ENCODE measurements at places on chromosomes 2 and 18. TPM values are rescaled to one million over a fixed set of nuclear protein-coding genes. Genes with fewer than 3 reads are reported as not detected.

DNA sequence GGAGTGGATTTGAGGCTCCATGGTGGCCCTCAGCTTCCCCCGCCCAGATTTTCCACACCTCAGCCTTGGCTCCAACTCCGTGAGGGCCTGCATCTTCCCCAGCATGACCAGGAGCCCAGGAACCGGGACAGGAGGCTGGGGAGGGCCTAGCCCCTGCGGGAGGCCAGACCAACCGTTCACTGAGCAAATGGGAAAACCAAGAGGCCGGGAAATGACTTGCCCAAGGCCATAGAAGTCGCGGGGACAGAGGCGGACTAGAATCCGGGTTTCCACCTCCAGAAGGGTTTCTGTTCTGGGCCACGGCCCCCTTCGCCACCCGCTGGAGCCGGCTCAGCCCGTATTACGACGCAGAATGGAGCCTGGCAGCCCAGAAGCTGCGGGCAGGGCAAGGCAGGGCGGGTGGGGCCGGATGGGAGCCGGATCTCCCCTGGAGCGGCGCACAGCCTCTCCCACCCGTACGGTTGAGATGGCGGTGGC lies 7.9 kb upstream of the CRYBA2 start:
- H3K4me3 ChIP-seq, result no peak overlapping the region
- H3K27ac ChIP-seq, result no peak overlapping the region
- no peaks in the 10 kb centered on the region for H3K36me3 ChIP-seq
- H3K4me1 ChIP-seq, result peaks cover 36% of the 10 kb centered on the region
- no peaks in the 10 kb centered on the region for H3K27me3 ChIP-seq

GRCh38 chr2:8243748-8244400 lies 438.0 kb upstream of the ID2 start:
- no peak overlapping the region for H3K4me3 ChIP-seq
- H3K27me3 ChIP-seq, result no peaks in the 10 kb centered on the region
- H3K4me1 ChIP-seq, result peaks cover 16% of the 10 kb centered on the region
- no peak overlapping the region for H3K27ac ChIP-seq
- H3K36me3 ChIP-seq, result no peaks in the 10 kb centered on the region

DNA sequence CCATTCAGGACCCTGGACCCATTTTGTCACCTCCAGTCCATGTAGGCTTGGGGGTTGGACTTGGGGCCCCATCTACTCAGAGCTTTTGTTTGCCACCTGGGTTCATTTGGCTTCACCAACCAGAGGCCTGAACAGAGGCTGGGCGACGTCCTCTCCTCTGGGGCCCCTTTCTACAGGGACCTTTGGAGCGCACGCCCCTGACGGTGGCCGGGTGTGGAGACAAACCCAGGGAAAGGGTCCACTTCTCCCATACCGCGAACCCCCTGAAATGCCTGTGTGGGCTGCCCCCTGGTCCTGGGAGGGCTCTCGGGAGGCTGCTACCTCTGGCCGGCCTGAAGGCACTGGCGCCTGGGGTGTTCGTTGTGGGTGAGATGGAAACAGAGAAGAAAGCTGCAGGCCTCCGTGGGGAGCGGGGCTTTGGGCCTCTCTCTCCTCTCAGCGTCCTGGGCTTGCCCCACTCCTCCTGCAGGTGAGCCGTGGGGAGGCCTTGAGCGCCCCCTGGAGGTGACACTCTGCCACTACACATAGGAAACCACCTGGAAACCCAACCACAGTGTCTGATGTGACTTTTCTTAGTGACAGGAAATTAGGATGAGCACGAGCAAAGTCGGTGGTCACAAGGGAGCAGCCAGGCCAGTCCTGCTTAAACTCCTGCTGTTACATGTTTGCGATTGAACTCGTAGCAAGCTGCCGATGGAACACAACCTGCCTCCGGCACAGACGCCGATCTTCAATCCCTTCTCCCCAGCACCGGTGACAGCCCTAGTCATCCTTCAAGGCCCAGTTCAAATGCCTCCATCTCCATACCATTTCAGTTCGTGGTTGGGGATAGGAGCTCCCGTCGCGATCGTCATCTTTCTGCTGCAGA lies 12.0 kb upstream of the NTSR2 start:
- H3K36me3 ChIP-seq, result no peaks in the 10 kb centered on the region
- H3K27ac ChIP-seq, result peak overlapping the region; percentile 51
- H3K4me3 ChIP-seq, result no peak overlapping the region
- DNase-seq, result no peak
- peaks cover 26% of the 10 kb centered on the region for H3K4me1 ChIP-seq

DNA sequence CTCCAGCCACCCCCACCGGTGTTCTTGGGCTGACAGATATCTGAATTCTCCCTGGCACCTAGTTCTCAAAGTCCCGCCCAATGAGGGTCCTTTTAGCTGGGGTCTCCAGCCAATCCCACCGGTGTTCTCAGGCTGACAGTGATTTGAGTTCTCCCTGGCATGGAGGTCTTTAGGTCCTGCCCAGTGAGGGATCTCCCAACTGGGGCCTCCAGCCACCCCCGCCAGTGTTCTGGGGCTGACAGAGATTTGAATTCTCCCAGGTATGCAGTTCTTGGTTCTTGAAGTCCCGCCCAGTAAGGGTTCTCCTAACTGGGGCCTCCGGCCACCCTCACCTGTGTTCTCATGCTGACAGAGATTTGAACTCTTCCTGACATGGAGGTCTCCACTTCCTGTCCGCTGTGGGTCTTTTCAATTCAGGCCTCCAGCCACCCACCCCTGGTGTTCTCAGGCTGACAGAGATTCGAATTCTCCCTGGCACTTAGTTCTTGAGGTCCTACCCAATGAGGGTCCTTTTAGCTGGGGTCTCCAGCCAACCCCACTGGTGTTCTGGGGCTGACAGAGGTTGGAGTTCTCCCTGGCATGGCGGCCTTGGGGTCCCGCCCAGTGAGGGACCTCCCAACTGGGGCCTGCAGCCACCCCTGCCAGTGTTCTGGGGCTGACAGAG lies 154.6 kb downstream of the ANKRD36 start:
- H3K4me3 ChIP-seq, result no peak overlapping the region
- DNase-seq, result peak; percentile 12
- H3K27ac ChIP-seq, result no peak overlapping the region

DNA sequence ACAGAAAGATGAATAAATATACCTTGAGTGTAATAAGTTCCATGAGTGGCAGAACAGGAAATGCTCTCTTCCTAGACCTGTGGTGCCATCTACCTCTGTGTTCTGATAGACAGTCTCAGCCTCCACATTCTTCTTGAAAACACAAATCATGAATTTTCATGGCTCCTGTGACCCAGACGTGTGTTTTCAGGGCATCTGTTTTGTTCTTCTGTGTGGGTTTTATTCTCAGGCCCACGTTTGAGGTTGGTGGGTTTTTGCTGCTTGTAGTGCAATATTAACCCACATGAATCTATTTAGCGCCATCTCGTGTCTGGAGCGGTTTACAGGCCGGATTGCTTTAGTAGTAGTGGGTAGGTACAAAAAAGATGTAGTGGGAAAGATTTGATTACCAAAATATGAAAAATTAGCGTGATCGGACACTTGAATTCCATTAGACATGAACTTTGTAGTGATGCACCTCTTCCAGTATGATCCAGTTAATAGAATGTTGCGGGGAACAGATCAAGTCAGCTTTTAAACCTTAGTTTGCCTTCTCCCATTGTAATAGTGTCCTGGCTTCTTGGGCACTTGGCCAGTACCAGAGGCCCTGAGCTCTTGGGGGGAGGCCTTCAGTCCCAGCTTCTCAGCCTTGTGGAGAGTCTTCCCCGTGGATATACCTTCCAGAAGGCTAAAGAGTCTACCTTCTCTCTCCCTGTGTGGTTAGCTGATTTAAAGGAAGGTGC lies 256.5 kb downstream of the TPGS2 start:
- peak; percentile 81 for DNase-seq
- no peaks in the 10 kb centered on the region for H3K36me3 ChIP-seq
- H3K4me3 ChIP-seq, result no peak overlapping the region
- H3K27ac ChIP-seq, result no peak overlapping the region
- no peaks in the 10 kb centered on the region for H3K4me1 ChIP-seq
- H3K27me3 ChIP-seq, result no peaks in the 10 kb centered on the region

ITGA4 gene
- 9.6 TPM for total RNA-seq

- no peak for DNase-seq
- H3K27ac ChIP-seq, result no peak overlapping the region
- H3K27me3 ChIP-seq, result no peaks in the 10 kb centered on the region
- H3K4me1 ChIP-seq, result no peaks in the 10 kb centered on the region
Observed at GRCh38 chr18:12068950-12069320, 24.7 kb upstream of the ANKRD62 start.

GRCh38 chr18:31792580-31792911 lies 31.9 kb upstream of the SLC25A52 start:
- DNase-seq, result no peak
- no peaks in the 10 kb centered on the region for H3K27me3 ChIP-seq
- no peaks in the 10 kb centered on the region for H3K4me1 ChIP-seq

- H3K36me3 ChIP-seq, result peaks cover 8% of the 10 kb centered on the region
- H3K27ac ChIP-seq, result no peak overlapping the region
- DNase-seq, result peak; percentile 86
- no peaks in the 10 kb centered on the region for H3K27me3 ChIP-seq
- H3K4me3 ChIP-seq, result no peak overlapping the region
Observed at GRCh38 chr2:24827321-24828237, 34.4 kb downstream of the CENPO start.

- no peak overlapping the region for H3K4me3 ChIP-seq
- no peaks in the 10 kb centered on the region for H3K27me3 ChIP-seq
- H3K36me3 ChIP-seq, result no peaks in the 10 kb centered on the region
Observed at GRCh38 chr2:119756837-119757236, 2.9 kb upstream of the PTPN4 start.

- no peak for DNase-seq
- H3K27me3 ChIP-seq, result no peaks in the 10 kb centered on the region
- H3K4me3 ChIP-seq, result no peak overlapping the region
- H3K36me3 ChIP-seq, result no peaks in the 10 kb centered on the region
- no peak overlapping the region for H3K27ac ChIP-seq
- no peaks in the 10 kb centered on the region for H3K4me1 ChIP-seq
Observed at GRCh38 chr18:2572892-2573291, 1.5 kb downstream of the NDC80 start.

ZC3H6 gene
- total RNA-seq, result 15.5 TPM

CD28 gene
- total RNA-seq, result 13.8 TPM
